ENCODE measurements at places on chromosomes 16 and 17.

DNA sequence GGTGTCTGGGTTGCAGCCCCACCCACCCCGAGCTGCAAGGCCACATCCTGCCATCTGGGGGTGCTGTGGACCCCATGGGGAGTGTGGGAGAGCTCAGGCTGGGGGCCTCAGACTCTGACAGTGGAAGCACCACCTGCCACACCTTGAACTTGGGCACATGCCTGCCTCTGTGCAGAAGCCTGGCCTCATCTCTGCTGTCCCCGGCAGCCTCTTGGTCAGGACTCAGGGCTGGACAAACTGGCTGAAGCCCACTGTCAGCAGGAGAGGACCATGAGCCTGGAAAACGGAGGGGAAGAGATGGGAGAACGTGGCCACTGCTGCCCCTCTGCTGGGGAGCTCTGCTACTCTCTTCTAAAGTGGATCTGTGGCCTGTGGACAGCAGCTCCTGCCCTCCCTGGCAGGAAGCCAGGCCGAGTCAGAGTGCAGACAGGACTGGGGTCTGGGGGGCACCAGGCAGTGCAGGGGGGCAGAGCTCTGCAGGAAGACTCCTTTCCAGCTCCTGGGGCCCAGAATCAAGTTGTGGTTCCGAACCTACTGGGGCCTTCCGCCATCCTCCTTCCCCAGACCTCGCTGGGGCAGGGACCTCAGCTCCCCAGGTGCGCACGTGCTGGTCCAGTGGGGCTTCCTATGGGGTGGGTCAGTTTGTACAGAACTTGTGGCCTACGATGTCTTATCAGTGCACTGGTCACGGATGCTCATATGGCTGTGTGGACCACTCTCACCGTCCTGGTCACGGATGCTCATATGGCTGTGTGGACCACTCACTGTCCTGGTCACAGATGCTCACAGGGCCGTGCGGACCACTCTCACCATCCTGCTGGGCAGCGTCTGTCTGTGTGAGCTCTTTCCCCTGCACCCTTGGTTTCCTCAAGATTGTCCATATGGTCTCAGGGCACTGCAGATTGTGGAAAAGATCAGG, 207.7 kb downstream of the LAT start:
- DNase-seq: no peak

GRCh38 chr16:56423584-56424403, 1.6 kb downstream of the AMFR start:
- DNase-seq: no peak

DNA sequence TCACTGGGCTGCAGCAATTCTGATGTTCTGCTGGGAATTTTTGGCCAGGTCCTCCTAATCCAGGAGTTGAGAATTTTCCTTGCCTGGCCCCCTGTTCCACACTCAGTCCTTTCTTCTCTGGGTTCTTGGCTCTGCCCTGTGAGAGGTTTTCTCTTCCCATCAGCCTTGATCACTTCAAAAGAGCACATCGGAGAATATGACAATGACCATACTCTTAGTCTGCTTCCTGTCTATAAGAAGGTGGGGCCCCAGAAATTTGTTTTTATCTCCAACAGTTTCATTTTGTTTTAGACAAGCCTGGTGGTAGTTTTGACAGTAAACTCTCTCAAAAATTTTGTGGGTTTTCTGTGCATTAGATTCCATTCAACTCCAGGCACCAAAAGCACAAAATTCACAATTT, 70.7 kb downstream of the C17orf67 start:
- no peak for DNase-seq

GRCh38 chr17:45656527-45657181, 127.5 kb upstream of the CRHR1 start:
- DNase-seq: no peak

GRCh38 chr16:1089822-1090619, 6.0 kb downstream of the C1QTNF8 start:
- no peak for DNase-seq

- no peak for DNase-seq
Measured at GRCh38 chr16:16121185-16121727, 102.0 kb downstream of the ABCC6 start.

GRCh38 chr16:87350681-87351319, 32.8 kb downstream of the FBXO31 start:
- DNase-seq: no peak

DNA sequence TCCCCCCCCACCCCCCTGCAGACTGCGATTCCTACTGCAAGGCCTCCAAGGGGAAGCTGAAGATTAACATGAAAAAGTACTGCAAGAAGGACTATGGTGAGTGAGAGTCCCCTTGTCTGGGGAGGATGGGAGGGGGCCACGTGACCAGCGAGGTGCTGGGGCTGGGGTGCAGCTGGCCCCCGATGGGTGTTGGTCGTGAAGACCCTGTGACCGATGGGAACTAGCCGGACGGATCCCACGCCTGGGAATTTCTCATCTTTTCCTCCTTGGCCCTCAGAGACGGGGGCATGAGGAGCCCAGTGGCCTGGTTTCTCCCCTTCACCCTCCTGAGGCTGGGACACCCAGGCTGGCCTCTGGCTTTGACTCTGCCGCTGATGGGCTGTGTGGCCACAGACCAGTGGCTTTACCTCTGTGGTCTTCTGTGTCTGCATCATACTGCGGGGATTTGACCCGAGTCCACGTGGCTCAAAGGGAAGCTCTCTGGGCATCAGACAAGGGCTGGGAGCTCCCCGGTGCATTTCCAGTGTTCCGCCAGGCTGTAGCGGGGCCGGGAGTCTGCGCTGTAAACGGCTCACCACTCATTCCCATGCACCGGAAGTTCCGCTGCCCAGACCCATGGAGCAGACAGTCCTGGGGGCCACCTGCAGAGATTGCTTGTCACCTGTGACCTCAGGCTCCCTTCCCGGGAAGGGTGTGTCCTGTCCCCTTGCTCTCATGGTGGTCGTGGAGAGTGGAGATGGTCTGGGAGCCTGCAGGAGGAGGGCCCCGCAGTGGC, 200.0 kb downstream of the NTN1 start:
- no peak for DNase-seq

DNA sequence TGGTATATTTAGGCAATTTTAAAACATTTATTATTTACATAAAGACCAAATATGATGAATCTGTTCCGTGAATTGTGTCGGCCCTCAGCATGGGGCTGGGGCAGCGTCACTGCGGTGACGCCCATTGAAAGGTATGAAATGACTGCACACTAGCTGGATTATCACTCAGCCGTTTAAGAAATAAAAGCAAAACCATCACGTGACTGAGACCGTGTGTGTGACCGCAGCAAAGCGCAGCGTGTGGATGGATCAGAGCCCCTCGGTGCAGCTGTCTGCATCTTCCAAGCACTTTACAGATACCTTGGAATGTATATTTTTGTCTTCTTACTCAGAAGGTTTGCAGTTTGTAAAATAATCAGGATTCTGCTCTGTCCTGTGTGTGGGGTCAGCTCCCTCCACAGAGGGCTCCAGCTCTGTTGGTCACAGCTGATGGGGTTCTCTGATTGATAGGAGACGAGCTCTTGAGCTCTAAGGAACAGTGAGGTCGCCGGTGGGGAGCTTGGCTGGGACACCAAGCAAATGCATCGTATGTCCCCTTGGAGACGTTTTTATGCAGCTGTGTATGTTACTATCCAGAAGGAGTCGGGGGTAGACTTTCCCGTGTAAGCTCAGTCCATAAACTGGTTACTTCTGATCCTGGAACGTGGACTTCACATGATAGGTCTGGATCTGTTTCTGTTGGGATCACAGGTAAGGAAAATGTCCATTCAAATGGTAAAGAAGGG, 45.1 kb downstream of the WDR45B start:
- DNase-seq: peak; percentile 56

DNA sequence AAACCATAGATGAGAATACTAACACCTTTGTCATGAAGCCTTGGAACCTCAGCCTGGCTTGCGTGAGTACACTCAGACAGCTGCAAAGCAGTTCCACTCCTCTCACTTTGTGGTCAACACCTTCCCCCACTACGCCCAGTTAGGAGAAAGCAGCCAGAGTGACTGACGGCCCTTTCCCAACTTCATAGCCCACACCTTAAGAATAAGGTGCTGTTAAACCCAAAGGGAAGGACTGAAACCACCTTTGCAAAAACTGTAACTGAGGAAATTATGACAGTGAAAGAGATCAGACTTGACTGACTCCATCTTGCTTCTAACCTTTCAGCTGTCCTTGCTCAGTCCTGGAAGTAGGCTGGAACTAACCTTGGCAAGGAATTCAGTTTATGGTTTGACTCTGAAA, 13.7 kb downstream of the N4BP1 start:
- DNase-seq: no peak

DNA sequence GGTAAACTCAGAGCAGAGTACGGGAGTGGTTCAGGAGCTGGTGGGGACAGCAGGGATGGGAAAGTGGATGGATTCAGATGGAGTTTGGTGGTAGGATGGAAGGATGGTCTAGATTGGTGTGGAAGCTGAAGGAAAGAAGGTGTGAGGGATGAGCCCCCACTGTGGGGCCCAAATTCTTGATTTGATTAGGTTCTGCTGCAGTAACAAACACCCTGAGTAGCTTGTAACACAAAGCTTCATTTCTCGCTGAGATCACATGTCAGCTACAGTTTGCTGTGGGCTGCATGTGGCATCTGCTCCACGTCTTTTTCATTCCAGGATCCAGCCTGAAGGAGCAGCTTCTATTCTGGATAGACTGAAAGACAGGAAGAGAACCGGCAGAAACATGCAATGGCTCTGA, 143.8 kb downstream of the IRX3 start:
- DNase-seq: no peak

GRCh38 chr16:10579965-10580882, at the start of gene EMP2:
EMP2 (minus strand) TSS chr16:10580598; CDS start chr16:10547617, 32,981 bp downstream.
- DNase-seq: no peak

- DNase-seq: no peak
Measured at GRCh38 chr17:29060475-29060874, 17.5 kb downstream of the PIPOX start.

DNA sequence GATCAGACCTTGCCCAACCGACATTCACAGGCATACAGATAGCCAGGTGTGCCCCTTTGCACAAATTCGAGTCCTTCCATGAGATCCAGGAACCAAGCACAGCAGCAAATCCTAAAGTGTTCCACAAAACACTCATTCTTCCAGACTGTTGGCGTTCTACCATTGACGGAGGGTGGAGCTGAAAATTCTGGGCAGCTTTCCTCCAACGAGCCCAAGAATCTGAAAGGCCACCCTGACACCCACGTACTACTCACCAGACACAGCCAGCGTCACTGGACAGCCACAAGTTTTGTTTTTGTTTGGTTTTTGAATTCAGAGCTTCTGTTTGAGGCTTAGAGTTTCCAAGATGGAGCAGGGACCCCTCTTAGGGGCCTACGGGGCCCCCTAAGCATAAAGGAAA, 83.8 kb downstream of the PMP22 start:
- DNase-seq: no peak

GRCh38 chr17:66727634-66728570, 107.0 kb upstream of the CACNG5 start:
- DNase-seq: no peak

DNA sequence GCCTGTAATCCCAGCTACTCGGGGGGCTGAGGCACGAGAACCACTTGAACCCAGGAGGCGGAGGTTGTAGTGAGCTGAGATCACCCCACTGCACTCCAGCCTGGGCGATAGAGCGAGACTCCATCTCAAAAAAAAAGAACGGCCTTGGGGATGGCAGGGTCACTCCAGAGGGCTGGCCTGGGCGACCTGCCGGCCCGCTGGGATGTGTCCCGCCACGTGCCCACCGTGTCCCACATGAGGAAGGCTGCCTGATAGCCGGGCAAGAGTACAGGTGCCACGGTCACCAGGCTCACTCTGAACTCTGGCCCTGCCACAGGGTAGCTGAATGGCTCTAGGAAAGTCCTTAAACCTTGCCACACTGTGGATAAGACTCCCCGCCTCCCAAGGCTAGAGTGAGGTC, 67.5 kb downstream of the COG7 start:
- no peak for DNase-seq

- DNase-seq: no peak
Measured at GRCh38 chr16:11350921-11351335, 5.7 kb downstream of the RMI2 start.

GRCh38 chr17:63855185-63855584, 12.7 kb upstream of the SMARCD2 start:
- DNase-seq: no peak

- no peak for DNase-seq
Measured at GRCh38 chr16:30018731-30019158, 4.3 kb upstream of the C16orf92 start.

GRCh38 chr17:53971361-53971760, 148.6 kb downstream of the KIF2B start:
- no peak for DNase-seq

DNA sequence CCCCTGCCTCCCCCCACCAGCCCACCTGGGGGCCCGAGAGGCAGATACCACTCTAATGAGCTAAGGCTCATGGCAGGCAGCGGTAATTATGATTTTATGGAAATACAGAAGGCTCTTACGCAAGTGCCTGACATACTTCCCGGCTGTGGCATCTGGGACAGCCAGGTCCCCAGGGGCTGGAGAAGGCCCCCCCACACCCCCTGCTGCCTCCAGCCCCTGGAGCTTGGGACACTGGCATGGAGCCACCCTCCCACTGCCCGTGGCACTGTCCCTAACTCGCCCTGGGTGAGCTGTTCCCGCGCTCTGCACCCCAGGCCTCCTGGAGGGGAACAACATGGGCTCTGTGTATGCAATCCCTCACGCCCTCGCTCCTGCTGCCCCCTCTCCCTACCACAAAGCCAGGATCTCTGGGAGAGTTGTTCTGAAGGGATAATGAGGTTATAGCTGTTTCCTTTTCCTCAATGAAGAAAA, 5.4 kb upstream of the STAC2 start:
- no peak for DNase-seq

- no peak for DNase-seq
Measured at GRCh38 chr16:10045291-10045775, 136.9 kb downstream of the GRIN2A start.

DNA sequence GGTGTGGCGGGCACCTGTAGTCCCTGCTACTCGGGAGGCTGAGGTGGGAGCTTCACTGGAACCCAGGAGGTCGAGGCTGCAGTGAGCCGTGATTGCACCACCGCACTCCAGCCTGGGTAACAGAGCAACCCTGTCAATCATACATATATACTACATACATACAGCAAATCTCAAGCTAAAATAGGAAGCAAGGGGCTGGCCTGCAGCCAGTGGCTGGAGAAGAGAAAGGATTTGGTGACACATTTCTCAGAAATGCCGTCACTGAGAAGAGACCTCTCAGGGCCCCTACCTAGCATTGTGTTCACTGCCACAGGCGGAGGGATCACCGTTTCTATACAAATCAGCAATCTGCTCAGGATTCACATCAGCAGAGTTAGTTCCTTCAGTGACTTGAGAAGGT, 16.9 kb downstream of the NARF start:
- DNase-seq: no peak

DNA sequence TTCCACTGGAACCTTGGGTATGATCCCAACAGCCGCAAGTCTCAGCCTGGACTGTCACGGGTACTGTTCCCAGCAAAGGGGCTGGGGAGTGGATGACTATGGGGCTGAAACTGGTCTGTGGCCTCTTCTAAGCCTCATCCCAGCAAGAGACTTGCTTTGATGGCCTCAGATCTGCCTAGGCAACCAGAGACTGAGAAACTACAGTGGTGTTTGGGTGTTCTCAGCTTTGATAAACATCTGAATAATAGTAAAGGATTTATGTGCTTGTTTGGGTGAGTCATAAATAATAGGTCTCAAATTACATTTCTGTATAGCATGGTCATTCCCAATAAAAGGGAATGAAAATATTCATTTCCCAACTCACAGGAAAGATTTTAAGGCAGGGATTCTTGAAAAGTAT, 30.2 kb upstream of the ULK2 start:
- peak; percentile 41 for DNase-seq
